ENCODE measurements at places on chromosomes 11 and 22.
A peak's percentile ranks its signal among the peaks of the same experiment; 100 is the strongest.

- DNase-seq = no peak
These were observed 80.6 kb downstream of the GRIA4 start for GRCh38 chr11:105690467-105690866.

DNA sequence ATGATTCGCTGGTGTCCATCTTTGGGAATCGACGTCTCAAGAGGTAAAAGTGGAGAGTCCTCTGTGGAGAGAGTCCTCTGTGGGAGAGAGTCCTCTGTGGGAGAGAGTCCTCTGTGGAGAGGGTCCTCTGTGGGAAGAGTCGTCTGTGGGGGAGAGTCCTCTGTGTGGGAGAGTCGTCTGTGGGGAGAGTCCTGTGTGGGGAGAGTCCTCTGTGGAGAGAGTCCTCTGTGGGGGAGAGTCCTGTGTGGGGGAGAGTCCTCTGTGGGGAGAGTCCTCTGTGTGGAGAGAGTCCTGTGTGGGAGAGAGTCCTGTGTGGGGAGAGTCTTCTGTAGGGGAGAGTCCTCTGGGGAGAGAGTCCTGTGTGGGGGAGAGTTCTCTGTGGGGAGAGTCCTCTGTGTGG is 3.1 kb downstream of the PRDX5 start:
- no peak for DNase-seq

DNA sequence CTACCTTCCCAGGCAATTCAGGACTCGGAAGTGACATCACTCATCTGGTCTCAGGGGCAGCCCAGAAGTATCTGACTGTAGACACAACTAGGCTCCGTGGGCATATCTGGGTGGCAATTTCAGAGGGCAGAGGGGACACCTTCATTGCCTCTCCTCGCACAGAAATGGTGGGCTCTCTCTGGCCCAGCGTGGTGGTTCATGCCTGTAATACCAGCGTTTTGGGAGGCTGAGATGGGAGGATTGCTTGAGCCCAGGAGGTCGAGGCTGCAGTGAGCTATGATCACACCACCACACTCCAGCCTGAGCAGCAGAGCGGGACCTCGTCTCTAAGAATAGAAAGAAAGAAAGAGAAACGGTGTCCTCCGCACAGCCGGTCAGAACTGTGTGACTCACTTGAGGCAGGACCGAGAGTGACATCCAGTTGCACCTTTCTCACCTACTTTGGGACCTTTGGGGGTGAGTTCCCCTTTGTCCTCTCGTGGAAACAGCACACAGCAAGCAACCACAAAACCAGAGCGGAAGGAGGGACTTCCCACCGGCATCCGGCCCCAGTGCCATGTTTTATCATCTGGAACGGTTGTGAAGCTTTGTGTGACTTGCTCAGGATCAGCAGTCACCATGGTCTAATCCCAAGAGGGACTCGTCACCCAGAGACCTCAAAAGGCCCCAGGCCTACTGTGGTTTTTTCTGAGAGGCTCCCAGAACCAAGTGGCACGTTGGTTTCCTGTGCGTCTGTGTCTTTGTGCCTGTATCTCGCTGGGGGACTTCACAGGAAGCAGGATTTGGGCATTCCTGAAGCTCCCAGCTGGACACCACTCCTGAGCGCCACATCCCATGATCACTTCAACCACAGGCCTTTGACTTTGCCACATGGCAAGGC is 38.4 kb upstream of the EMID1 start:
- peak; percentile 1 for DNase-seq

DNA sequence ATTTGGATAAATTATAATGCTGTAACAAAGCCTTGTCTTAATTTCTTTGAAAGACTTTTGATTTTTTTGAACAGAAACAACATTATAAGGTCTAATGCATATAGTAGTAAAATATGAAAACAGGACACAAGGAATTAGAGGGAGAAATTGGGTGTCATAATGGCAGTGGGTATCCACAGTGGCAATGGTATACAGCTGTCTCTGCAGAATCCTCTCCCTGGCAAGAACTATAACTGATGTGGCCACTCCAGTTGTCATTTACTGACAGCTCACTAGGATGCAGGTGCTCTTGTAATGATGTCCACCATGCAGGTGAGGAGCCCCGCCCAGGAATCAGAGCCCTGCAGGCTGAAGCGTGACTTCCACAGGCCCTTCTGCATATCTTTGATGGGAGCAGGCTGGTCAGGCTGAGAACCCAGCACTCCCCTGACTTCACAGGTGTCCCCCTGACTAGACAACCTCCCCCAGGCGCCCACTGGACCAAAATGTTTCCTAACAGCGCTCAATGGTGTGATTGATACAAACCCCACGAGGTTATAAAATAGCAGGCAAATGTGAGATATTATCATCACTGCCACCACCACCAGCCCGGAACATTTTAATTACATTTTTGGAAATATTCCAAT is 32.8 kb upstream of the SERPIND1 start:
- DNase-seq = no peak

- no peak for DNase-seq
These were observed 796.5 kb upstream of the LRRC4C start for GRCh38 chr11:42255906-42256305.

DNA sequence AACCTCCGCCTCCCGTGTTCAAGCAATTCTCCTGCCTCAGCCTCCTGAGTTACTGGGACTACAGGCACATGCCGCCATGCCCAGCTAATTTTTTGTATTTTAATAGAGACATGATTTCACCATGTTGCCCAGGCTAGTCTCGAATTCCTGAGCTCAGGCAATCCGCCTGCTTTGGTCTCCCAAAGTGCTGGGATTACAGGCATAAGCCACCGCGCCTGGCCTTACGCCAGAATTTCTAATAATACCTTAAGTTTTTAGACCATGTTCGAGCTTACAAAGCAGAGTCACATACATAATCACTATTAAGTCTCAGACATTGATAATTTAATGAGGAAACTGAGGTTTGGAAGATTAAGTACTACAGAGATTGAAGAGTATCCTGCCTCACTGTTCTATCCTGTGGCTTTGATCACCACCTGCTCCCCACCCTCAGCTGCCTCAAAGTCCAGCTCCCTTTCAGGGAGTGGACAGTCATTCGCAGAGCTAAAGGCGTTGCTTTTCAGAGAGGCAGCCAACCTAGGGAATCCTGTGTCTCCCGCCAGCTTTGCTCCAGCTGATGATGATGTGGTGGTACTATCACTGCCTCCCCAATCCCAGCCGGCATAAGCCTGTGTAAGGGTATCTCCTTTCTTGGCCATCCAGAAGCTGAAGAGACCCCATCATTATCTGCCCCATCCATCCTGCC is 7.7 kb downstream of the UBASH3B start:
- DNase-seq = no peak

DNA sequence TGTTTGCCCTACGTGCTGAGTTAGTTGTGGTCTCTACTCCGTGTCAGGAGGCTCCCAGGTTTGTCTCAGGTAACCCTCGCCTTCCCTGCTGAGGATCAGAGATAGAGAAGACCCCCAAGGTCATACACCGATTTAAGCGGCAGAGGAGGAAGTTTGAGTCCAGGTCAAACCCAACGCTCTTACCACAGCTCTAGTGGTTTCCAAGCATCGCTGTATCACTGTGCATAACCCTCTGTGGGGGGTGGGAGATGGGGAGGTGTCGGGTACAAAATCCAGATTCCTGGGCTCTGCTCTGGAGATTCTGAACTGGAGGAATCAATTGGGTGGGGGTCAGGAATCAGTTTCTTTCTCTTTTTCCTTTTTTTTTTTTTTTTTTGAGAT is 627 bp downstream of the DNAJC4 start:
- no peak for DNase-seq

- DNase-seq = no peak
These were observed 365.0 kb downstream of the MIAT start for GRCh38 chr22:27022274-27022895.

DNA sequence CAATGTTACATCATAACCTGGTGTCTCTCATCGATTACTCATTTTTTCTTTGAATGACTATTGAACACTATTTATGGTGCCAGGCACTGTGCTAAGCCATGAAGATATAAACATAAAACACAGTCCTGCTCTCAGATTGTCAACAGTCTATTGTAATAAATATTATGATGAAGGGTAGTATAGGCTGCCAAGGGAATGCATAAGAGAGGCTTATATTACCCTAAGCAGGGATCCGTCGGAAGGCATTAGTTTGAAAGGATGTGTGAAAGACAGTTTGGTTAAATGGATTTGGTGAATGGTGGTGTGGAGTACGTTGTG is 7.2 kb upstream of the CCDC90B start:
- no peak for DNase-seq
